ENCODE measurements at places on chromosomes 11 and 22.

DNA sequence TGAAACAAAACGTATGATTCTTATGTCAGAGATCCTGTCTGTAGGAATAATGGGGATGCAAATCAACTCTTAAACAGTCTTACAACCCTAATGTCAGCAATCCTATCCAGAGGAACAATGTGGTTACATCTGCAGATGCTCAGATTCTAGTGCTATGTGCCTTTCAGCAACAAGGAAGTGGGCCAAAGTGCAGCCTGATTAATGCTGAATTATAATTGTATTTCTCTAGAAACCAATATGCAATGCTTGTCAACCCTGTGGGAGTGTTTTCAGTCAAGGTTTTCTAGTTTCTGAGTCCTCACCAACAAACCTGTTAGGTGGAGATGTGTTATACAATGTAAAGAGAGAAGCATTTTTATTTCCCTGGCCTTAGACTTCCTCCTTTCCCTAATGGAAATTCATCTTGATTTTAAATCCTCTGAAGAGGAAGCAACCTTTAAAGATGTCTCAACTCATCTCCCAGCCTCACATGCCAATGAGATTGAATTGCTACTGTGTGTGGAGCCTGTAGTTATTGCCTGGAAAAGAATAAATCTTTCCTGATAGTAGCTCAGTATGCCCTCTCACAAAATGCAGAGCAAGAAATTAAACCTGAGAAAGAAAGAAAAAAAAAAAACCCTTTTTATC, 26.2 kb upstream of the TMEM123 start:
- no peak for DNase-seq

GRCh38 chr11:2218031-2218633, 46.5 kb upstream of the TH start:
- DNase-seq: no peak

DNA sequence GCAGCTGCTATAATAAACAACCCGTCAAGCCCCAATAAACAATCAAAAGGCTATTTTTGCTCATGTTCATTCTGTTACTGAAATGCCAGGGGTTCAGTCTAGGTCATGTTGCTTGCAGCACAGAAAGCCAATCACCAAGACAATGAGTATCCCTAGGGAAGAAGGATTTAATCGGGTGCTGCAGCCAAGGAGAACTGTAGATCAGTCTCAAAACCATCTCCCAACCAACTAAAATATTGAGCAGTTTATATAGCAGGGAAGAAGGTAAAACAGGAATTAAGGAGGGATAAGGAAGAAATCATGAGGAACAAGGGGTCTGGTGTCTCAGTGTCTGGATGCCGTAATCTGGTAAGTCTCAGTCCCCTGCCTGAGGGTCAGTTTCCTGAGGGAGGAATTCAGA, 169.5 kb downstream of the BLID start:
- DNase-seq: no peak

DNA sequence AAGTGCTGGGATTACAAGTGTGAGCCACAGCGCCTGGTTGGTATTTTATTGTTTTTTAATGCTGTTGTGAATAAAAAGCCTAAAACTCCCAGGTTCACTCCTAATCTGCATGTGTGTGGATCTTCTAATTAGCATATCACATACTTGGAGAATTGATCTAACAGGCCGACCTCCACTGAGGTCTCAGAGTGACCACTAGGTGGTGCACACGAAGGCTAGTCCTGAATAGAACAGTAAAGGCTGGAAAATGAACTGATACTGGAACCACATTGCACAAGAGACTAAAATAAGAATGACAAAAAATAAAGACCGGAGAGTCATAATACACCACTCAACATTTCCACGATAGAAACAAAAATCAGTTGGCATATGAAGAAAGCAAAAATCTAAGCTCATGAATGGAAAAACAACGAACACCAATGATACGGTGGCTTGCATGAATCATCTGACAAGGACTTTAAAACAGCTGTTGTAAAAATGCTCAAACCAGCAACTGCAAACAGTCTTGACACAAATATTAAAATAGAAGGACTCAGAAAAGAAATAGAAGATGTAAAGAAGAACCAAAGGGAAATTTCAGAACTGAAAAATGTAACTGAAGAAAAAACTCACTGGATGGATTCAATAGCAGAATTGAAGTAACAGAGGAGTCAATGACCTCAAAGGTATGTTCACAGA, 19.2 kb downstream of the PIM3 start:
- peak; percentile 51 for DNase-seq

DNA sequence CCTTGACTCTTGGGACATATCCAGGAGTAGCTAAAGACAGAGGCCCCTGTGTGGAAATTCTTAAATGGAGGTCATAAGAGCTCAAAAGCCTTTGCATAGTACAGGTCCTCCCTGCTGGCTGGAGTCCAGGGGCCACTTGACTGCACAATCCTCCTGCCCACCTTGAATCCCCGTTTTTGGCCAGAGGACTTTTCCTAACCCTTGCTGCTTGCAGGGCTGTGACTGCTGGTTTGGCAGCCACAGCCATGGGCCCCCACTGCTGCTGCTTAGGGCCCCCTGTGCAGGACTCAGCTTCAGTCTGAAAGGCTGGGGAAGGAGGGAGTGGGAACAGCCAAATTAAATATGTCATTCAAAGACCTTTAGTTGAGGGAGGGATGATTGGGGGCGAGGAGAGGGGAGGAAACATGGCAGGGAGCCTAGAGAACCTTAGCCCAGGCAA, 33.4 kb downstream of the ARHGAP1 start:
- no peak for DNase-seq

DNA sequence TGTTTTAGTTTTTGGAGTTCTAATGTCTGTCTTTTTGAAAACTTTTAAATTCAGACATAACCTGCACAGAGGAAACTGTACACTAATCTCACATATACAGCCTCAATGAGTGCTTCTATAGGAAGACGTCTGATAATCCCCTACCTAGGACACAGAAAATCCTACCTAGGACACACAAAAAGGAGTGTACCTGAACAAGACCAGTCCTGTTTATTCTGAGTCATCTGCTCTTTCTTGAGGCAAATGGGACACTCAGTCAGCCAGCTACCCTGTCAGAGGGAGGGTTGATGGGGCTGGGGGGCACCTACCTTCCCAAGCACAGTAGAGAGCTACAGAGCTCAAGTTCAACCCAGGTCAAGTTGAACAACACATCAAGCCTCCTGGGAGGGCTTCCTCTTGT, 346.6 kb upstream of the NCAM1 start:
- no peak for DNase-seq

- DNase-seq: peak; percentile 93
Measured at GRCh38 chr11:68038718-68039525, at the start of gene TCIRG1. TCIRG1 (plus strand) TSS chr11:68039025; CDS start chr11:68041272, 2,247 bp downstream.

GRCh38 chr11:92595052-92595451, 370.4 kb downstream of the FAT3 start:
- no peak for DNase-seq

- DNase-seq: peak; percentile 58
Measured at GRCh38 chr22:30890686-30891442, 77.7 kb downstream of the MORC2 start.

GRCh38 chr11:84455691-84456090, 1169.5 kb upstream of the CCDC90B start:
- DNase-seq: no peak

DNA sequence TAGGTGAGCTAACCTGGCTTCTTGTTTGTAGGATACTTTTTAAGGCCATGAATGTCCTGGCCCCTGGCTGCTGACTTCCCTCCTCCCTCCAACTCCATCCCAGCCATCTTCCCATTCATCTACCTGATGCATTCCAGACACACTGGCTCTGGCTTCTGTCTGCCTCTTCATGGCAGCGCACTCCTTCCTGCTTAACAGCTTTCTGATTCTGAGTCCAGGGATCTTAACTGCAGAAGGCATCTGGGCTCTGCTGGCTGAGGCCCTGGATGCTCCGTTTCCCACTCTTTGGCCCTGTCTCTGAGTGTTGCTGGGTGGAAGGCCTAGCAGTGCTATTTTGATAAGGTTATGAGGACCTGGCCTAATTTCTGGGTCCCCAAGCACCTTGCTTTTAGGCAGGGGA, 1.8 kb upstream of the THY1 start:
- no peak for DNase-seq

- peak; percentile 25 for DNase-seq
Measured at GRCh38 chr22:42990131-42990838, 24.7 kb downstream of the PACSIN2 start.

GRCh38 chr11:14673824-14674405, 30.3 kb downstream of the PDE3B start:
- no peak for DNase-seq

DNA sequence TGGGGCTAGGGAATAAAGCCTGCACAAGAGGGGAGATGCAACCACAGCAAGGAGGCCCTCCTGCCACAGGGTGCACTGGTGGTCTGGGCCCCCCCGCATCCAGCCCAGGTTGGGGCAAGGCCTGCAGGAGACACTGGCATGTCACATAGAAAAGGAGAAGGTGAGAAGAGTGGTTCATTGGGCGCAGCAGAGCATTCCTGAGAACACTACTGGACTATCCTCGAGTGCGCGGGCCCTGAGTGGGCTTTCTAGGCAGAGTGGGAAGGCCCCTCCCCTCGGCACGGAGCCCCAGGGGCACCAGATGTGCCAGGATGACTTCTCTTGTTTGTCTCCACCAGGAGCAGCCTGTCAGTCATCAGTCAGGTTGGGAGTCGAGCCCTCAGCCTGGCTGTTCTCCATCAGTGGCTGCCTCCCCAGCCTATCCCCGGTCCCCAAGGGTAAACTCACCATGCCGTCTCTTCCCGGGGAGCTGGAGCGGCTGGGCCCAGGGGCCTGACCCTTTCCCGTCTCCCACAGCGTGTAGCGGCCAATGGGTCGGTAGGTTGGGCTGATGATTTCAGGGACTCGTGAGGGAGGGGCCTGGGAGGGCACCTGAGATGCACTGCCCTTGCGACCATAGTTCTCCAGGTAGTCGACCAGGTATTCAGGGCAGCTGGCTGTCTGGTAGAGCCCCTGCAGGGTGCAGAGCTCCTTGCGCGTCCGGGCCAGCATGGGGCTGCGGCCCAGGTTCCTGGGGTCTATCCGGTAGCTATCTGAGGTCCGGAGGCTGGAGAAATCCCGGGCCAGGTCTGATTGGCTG, 9.0 kb downstream of the USP2 start:
- DNase-seq: no peak

DNA sequence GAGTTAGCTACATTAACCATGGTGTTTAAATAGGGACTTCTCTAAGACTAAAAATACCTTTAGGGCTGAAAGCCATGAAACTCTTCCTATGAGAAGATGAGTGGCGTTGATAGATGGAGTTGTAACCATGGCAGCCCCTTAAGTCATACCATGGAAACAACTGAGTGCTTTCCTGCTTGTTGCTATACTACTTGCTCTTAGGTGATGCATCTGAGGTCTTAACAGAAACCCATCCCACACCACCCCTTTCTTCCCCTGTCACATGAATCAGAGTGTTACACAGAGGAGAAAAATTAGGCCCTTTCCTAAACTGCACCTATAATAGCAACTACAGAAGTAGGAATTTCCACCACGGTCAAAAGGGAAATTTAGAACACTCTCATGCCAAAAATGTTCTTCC, 64.3 kb upstream of the ZC3H12C start:
- DNase-seq: no peak

- no peak for DNase-seq
Measured at GRCh38 chr11:16346975-16347374, 9.4 kb downstream of the SOX6 start.

GRCh38 chr11:108693852-108694251, 29.0 kb downstream of the DDX10 start:
- no peak for DNase-seq

- peak; percentile 90 for DNase-seq
Measured at GRCh38 chr11:65134952-65135632, 773 bp upstream of the SYVN1 start.

DNA sequence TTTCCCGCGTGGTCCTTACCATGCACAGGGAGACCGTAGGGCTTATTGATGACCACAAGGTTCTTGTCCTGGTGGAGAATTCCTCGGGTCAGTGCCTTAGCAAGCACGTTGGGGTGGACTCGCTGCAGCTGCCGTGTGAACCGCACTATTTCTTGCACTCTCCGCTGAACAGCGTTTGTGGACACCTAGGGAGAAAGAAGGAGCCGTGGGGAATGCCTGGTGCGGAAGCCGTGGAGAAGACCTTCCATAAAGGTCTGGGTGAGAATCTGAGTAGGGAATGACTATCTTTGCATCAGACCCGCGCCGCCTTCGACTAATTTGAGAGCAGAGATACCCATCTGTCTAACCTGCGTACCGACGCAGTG, 597 bp downstream of the RPUSD4 start:
- no peak for DNase-seq

DNA sequence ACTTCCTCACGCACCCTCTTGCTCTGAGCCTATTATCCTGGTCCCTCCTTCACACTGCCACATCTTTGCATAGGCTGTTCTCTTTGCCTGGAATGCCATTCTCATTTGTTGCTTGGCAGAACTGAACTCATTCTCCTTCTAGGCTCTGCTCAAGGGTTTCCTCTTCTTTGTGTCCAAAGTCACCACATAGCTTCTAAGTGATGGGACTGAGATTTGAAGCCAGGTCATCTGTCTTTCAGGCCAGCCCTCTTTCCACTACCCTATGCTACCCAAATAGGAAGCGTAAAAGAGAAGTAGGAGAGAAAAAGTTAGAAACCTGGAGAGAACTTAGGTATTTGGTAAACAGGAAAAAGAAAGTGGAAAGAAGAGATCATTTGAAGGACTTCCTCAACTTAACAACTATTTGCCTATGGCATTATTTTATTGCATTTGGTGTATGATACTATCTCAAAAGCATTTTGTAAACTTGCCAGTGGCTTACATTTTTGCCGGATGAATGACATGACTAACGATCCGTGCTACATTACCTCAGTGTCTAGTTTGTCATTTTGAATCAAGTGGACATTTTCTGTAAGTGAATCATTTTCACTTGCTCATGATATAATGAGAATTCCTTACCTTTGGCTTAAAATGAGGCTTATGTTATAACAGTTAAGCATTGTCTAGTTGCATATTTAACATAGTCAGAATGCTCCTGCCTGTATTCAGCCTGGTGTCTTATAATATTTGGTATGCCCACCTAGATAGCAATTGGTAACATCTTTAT, 18.5 kb downstream of the NF2 start:
- no peak for DNase-seq

- DNase-seq: peak; percentile 22
Measured at GRCh38 chr11:116202922-116203321, 569.9 kb downstream of the BUD13 start.
